ENCODE measurements at places on chromosomes 1 and 21.

DNA sequence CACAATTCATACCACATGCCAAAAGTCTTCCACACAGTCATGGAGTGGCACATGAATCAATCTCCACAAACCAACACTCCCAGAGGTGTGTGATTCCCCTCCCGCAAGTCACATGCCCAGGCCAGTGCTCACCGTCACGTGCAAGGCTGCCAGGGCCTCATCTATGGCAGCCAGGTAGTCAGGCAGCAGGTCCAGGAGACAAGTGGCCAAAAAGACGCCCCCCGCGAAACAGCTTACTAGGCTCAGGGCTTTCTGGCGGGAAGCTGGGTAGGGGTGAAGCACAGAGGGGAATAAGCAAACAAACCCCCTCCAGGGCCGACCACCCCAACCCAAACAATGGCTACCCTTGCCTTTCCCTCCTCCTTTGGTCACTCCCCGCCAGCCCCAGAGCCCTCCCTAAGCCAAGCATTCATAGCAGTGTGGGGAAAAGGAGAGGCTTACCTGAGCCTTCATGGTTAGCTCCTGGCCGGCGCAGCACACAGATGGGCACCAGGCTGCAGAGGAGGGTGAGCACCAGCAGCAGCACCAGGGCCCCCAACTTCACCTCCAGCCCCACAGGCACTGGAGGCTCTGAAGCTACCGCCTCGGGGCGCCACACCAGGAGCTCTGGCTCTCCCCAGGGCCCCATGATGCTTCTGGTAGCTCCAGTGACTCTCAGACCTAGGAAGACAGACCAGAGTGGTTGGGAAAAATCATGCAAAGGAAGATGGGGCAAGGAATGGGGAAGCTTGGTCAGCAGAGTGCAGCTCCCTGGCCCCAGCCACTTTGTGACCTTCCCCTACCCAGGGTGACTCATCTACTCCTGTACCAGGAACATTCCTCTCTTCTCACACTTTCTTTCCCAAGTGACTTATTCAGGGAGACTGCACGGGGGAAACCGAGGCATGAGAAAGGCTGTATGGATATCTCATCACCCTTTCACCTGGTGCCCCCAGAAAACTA is 978 bp downstream of the SLC39A1 start:
- no peak for DNase-seq

- DNase-seq, result no peak
Observed at GRCh38 chr21:19468991-19469715, 1065.6 kb upstream of the TMPRSS15 start.

- DNase-seq, result no peak
Observed at GRCh38 chr1:160521554-160521953, 1.5 kb downstream of the SLAMF6 start.

DNA sequence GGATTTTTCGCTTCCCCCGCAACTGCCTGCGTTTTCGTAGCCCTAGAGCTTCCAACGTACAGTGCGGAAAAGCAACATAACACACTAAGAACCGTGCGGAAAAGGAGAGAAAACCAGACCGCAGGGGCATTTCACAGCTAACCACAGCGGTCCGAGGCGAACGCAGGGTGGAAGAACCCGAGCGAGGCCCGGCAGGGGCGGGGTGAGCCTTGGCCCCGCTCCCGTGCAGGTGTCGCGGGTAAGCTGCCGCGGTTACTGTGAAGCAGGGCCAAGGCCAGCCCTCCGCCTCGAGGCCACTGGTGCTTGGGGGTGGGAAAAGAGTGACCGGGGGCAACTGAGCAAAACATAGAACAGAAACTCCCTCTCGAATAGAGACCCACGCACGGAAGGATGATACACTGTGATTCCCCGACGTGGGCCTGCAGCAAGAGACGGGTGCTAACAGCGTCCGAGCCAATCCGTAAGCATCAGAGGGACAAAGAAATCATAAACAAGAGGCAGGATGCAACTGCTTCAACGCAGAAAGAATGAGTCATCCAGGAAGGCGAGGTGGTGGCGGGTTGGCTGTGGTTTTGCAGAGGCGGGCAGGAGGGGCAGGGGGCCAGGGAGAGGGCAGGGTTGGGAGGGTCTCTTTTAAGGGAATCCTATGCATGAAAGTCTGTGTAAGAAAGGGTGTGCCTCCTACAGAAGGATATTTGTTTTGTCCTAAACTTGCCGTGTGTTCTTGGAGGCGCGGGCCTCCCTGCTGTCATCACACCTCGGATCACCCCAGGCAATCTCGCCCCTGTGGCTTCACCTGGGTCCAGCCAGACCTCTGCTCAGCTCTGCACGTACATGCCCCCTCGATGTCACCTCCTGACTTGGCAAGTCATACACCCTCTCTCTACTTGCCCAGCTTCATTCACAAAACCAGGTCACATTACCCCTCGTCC is 7.3 kb downstream of the GNG4 start:
- DNase-seq, result no peak

- no peak for DNase-seq
Observed at GRCh38 chr1:26375081-26375480, 2.5 kb upstream of the ZNF683 start.

DNA sequence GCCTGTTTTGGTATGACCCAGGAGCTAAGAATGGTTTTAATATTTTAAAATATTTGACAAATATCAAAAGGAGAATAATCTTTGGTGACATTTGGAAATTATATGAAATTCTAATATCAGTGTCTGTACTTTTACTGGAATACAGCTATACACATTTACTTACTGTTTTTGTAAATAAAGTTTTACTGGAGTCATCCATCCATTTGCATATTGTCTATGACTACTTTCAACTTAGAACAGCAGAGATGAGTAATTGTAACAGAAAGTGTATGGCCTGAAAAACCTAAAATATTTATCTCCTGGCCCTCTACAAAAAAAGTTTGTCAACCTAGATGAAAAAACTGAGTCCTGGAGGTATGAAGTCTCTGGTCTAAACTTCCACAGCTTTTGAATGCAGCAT is 5.8 kb upstream of the MAP3K7CL start:
- DNase-seq, result no peak

GRCh38 chr1:42305639-42306038 is 29.4 kb downstream of the FOXJ3 start:
- DNase-seq, result no peak

GRCh38 chr1:194369060-194369459 is 1182.6 kb upstream of the B3GALT2 start:
- no peak for DNase-seq

DNA sequence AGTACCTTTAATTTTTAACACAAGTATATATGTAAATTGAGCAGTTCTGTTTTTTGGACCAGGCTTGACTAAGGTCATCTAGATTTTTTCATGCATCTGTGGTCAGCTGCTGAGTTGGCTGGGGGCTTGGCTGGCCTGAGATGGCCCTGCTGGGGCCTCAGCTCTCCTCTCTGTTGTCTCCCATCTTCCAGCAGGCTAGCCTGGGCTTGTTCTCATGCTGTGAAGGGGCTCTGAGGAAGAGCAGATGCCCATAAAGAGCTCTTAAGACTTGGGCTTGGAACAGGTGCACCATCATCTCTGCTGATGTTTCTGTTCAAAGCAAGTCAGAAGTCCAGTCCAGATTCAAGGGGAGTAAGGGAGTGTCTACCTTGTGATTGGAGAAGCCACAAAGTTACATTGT is 51.2 kb upstream of the TNR start:
- no peak for DNase-seq

DNA sequence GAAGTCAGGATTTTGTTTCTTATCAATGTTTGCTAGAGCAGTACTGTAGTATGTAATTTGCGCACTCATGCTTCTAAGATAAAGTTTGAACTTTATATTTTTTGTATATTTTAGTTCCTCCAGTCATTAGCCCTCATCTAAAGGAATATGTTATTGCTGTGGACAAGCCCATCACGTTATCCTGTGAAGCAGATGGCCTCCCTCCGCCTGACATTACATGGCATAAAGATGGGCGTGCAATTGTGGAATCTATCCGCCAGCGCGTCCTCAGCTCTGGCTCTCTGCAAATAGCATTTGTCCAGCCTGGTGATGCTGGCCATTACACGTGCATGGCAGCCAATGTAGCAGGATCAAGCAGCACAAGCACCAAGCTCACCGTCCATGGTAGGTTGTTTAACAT is 252.2 kb downstream of the TPR start:
- no peak for DNase-seq
